ENCODE measurements at places on chromosomes 12 and 14.

GRCh38 chr12:104546575-104546974 is 89.8 kb downstream of the CHST11 start:
- DNase-seq = no peak

- DNase-seq = no peak
Observed at GRCh38 chr14:52356025-52356424, 41.9 kb downstream of the PTGER2 start.

- DNase-seq = no peak
Observed at GRCh38 chr14:95857275-95857674, 19.4 kb upstream of the TUNAR start.

DNA sequence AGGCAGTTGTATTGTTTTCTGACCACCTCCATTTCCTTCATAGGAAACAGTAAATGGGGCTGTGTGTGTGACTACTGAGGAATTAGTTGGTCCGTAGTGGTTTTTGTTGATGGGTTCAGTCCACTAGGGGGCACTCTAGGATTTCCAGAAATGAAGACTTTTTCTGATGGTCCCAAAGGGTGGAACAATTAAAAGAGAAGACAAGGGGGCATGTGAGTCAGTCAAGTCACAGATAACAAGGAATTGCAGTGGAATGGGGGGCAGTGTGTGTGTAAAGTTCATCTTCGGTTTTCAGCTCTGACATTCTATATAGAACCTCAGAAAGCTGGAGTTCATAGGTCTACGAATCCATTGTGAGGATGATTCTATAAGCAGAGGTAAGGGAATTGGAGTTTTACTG is 186.6 kb upstream of the OR4E1 start:
- peak; percentile 67 for DNase-seq

GRCh38 chr14:92397953-92398564 is 75.1 kb downstream of the SLC24A4 start:
- no peak for DNase-seq

- peak; percentile 3 for DNase-seq
Observed at GRCh38 chr12:127125607-127126259, 1141.2 kb upstream of the TMEM132C start.

DNA sequence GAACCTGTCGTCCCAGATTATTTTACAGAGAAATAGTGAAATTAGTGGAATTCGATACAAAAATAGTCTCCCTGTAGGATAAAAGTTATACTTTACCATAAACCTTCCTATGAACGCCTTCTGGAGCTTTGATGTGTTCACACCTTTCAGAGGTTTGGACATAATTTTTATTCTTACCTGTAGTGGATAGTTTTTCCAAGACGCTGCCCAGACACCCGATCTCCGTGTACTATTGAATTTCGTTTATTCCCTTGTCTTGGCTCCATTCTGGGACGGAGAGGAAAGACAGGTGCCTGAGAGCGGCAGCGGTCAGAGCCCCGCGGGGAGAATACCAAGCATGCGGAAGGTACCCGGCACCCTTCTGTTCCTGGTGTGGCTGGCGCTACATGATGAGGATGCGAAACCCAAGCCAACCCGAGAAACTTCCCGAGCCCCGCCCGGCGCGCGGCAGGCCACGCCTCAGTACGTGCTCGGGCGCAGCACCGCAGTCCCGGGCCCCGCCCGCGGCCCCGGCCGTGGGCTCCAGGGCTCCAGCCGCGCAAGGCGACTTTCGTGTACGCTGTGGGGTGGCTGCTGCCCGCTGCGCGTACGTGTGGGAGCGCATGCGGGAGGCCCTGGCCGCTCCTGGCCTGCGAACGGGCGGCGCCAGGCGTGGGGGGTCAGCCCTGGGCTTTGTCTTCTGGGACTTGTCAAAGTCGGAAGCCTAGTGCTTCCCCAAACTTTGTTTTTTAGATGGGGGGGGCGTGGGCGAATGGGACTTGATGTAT is 11.3 kb upstream of the SNAPC1 start:
- DNase-seq = peak; percentile 67

DNA sequence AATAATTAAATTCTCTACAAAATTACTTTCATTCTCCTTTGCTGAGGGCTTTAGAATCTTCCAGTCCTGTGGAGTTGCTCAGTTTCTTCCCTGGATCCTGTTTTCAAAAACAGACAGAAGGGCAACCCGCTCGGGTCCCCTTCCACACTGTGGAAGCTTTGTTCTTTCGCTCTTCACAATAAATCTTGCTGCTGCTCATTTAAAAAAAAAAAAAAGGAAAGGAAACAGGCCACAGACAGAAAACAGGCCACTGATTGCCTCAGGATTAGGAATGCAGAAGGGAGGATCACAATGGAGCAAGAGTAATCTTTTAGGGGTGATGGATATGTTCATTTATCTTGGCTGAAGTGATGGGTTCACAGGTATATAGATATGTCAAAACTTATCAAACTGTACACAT is 29.5 kb upstream of the HIGD1C start:
- no peak for DNase-seq

DNA sequence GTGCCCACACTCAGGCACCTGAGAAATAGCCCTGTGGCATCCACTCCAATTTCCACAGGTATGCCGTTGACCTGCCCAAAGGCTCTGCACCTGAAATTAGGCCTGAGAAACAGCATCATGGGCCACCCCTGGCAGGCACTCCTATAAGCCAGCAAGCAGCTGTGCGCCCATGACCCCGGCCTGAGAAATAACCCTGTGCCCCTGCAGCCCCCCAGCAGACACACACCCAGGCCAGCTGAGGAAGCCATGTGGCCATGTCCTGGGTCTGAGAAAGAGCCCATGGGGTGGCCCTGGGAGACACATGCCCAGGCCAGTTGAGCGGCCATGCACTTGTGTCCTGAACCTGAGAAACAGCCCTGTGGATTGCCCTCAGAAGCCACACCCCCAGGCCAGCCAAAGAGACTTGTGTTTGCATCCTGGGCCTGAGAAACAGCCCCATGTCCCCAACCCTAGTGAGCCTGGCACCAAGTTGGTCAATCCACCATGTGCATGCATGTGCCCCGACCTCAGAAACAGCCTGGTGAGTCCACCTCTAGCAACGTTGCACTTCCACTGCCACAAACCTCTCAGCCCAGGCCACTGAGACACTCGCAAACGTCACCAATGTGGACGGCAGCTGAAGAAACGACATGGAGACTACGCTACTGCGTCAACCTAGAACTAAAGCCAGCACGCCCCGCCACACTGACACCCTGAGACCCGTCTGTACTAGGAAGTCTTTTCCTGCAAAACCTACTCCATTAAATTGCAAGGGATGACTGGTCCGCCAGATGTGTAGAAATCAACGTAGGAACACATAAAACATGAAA is 411.9 kb downstream of the TMEM121 start:
- DNase-seq = no peak

DNA sequence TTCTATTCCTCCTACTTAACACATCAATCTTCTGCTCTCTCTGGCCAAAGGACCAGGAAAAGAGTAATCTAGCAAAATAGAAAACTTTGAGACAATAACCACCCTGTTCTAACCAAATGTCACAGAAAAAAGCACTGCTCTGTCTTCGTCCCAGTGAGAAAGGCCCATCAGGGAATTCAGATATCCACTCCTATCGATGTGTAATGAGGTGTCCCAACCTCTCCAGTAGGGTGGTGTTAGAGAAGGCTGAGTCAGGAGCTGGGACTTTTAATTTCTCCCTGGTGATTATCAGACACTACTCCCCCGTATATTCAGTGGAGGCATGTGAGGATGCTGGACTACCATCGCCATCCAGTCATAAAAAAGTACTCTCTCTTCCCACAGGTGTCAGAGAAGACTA is 130.3 kb downstream of the TMTC3 start:
- no peak for DNase-seq

GRCh38 chr12:53220694-53221202 is 11.3 kb downstream of the RARG start:
- DNase-seq = peak; percentile 78

DNA sequence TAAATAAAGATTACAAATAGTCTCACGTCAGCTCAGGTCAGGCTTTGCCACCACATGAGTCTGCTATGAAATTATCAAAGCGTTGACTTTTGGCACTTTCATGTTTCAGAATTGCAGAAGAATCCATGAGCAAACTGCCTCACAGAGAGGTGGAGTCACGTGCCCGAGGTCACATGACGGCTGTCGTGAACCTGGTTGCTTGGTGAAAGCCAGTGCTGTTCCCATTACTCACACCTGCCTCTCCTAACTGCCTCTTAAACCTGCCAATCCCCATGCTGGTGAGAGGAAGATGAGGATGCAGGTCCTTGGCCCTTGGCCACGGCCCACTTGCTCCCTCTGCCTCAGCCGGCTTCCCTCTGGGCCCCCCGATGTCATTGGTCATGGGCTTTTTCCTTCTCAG is 272.7 kb downstream of the BCL11B start:
- no peak for DNase-seq

DNA sequence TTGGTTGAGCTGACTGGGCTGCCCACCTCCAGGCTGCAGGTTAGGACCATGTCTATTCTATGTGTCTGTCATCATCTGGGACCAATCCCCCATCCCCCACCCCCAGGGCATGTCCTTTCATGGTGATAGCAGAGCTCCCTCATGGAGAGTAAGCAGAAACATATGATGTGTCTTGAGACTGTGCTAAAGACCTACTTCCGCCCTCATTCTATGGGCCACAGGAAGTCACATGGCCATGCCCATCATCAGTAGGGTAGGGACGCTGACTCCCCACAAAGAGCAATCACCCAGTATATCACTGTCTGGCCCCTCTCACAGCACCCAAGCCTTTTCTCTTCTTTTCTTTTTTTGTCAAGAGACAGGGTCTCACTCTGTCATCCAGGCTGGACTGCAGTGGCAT is 99.7 kb downstream of the CMKLR1 start:
- no peak for DNase-seq

GRCh38 chr14:60169722-60170121 is 4.5 kb upstream of the DHRS7 start:
- DNase-seq = no peak

GRCh38 chr12:92094751-92095161 is 50.9 kb downstream of the BTG1 start:
- DNase-seq = no peak

- DNase-seq = no peak
Observed at GRCh38 chr12:58592475-58593207, 327.7 kb downstream of the LRIG3 start.

- DNase-seq = no peak
Observed at GRCh38 chr12:115709540-115710011, 567.9 kb downstream of the MED13L start.

GRCh38 chr12:47268501-47269454 is 189.0 kb upstream of the AMIGO2 start:
- DNase-seq = no peak

DNA sequence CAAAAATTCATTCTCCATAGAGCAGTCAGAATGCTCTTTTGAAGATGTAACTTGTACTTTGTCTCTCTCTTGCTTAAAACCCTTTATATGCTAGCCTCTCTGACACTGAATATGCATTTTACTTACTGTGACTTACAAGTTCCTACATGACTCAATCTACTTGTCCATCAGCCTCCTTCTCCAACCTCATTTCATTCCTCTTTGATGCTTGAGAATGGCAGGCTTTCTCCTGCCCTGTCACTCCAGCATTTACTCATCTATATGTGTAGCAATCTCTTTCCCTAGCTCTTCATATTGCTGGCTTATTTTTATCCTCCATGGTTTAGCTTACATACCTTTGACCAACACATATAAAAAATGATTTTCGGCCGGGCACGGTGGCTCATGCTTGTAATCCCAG is 561.9 kb downstream of the CCER1 start:
- DNase-seq = no peak

- no peak for DNase-seq
Observed at GRCh38 chr14:88616697-88617096, 53.9 kb downstream of the ZC3H14 start.

DNA sequence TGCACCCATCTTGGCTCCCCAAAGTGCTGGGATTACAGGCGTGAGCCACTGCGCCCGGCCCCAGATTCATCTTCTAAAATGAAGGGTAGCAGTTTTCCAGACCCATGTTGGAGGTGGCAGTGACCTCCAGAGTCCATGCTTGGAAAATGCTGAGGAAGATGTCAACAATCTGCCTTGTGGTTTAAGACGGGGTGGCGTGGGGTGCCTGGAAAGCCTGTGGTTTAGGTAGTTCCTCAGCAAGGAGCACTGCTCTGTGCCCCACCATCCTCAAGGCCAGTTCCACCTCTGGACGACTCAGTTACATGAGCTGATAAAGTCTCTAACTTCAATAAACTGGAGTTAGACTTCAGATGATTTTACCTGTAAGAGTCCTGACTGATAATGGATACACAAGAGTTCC is 48.6 kb downstream of the DRAM1 start:
- DNase-seq = no peak

GRCh38 chr12:43776498-43776897 is 17.7 kb downstream of the IRAK4 start:
- DNase-seq = peak; percentile 28

DNA sequence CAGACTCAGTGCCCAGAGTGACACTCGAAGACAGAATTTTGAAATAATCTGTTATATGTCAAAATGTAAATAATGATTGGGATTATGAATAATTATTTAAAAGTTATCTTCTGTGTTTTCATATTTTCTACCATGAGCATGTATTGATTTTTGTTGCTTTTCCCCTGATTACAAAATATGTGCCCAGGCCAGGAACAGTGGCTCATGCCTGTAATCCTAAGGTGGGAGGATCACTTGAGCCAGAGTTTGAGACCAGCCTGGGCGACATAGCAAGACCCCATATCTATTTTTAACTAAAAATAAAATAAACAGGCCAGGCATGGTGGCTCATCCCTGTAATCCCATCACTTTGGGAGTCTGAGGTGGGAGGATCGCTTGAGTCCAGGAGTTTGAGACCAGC is 13.5 kb downstream of the PSMA6 start:
- DNase-seq = no peak

DNA sequence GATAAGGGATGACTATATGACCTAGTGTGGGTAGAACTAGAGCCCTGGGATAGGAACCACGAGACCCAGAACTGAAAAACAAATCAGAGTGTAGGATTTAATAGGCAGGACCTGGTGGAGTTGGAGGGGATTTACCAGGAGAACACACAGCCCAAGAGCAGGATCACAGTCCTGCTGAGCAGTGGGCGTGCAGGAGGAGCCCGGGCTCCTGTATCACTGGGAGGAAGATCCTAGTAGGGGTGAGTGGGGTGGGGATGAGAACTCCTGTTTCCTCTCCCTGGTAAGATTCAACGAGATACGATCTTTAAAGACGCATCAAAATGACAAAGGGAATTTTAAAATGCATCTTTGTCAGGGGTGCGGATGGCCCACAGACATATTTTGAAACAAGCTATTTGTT is 220.1 kb downstream of the GALC start:
- DNase-seq = no peak

DNA sequence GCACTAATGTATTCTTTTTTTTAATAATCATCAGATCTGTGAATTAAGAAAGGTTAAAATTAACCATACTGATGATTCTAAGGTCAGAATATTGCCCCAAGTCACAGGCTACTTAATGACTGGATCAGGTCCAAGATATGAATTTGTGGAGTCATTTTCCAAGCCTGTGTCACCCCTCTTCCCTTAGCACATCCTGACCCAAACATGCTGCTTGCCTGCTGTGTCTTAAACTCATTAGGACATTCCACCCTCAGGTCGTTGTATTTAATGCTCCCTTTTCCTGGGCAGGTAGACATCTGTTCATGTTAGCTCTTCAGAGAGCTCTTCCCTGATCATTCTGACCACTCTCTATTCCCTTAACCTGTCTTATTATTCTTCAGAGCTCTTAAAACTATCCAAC is 463.5 kb upstream of the PDE3A start:
- DNase-seq = no peak
